Gastroesophageal sphincter (tissue), 4 donors: ENCODE measurements at places on chromosomes 11 and 22. TPM values are rescaled to one million over a fixed set of nuclear protein-coding genes. Genes with fewer than 3 reads are reported as not detected.

The ACRV1 gene
- total RNA-seq: not detected

The SERHL2 gene
- total RNA-seq: 0.94 TPM

The OR51B5 gene
- not detected for total RNA-seq

The KCNK4 gene
- not detected for total RNA-seq

The SYT7 gene
- total RNA-seq: 3.7 TPM

The PRODH gene
- total RNA-seq: 1.8 TPM

The JAM3 gene
- 101 TPM for total RNA-seq

The ACTN3 gene
- not detected for total RNA-seq

The SCT gene
- total RNA-seq: not detected

The MIOX gene
- not detected for total RNA-seq

The SCGB1C1 gene
- total RNA-seq: not detected

The CLDN5 gene
- 149 TPM for total RNA-seq

The POTEH gene
- not detected for total RNA-seq

The CCT8L2 gene
- total RNA-seq: not detected

The KCNJ4 gene
- total RNA-seq: not detected

The PANX3 gene
- total RNA-seq: not detected

The P2RY2 gene
- total RNA-seq: 0.67 TPM

The RFPL2 gene
- total RNA-seq: 0.15 TPM

The NXPE1 gene
- not detected for total RNA-seq

The CRYBB2 gene
- not detected for total RNA-seq

The PKP3 gene
- 3.5 TPM for total RNA-seq

The TENM4 gene
- 6.1 TPM for total RNA-seq

The FOLH1 gene
- total RNA-seq: 0.69 TPM

The PLAAT4 gene
- total RNA-seq: 18.0 TPM

The MAP4K2 gene
- total RNA-seq: 18.4 TPM

The CDCA5 gene
- total RNA-seq: 0.81 TPM

The RHOD gene
- 20.3 TPM for total RNA-seq

The MUC2 gene
- not detected for total RNA-seq

The ABCG4 gene
- not detected for total RNA-seq

The KDELR3 gene
- 2.6 TPM for total RNA-seq

The MYEOV gene
- total RNA-seq: not detected

The THRSP gene
- not detected for total RNA-seq

The LARGE2 gene
- 2.5 TPM for total RNA-seq

The ACR gene
- not detected for total RNA-seq

The CALCA gene
- total RNA-seq: not detected

The C22orf42 gene
- not detected for total RNA-seq

The CELSR1 gene
- 4.2 TPM for total RNA-seq
